NCI-H748 treated with DMSO at 0.1 percent for 48 hours (cell line): ENCODE measurements at places on chromosomes 1 and 21.

DNA sequence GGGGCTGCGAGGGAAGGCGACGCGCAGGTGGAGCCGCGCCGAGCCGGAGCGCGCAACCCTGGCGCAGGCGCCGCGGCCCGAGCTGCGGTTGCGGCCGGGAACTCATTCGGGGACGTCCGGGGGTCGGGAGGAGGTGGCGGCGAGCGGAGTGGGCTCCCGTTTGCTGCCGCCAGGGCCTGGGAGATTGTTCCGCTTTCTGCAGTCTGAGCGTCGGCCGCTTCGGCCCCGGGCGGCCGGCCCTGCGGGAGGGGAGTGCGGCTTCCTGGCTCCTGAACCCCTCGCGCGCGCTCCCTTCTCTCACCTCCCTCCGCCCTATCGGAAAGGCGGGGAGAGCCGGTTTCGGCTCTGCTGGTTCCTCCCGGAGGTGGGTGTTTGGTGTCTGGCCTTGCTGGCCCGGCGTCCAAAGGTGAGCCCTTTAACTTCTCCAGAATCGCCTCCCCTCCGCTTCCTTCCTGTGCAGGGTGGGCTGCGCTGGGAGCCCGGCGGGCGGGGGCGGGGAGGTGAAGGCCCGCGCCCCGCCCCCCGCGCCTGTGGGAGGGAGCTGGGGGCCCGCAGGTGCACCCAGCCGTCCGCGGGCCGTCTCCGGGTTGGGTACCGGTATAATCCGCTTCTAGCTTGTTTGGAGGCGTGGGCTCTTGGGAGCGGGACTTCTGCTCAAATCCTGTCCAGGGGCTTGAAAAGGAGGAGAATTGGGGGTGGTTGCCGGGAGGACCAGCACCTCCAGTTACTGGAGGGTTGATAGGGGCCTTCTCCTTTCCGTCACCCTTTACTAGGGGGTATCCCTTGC is 683 bp downstream of the LRRC8D start:
- no peak for DNase-seq

DNA sequence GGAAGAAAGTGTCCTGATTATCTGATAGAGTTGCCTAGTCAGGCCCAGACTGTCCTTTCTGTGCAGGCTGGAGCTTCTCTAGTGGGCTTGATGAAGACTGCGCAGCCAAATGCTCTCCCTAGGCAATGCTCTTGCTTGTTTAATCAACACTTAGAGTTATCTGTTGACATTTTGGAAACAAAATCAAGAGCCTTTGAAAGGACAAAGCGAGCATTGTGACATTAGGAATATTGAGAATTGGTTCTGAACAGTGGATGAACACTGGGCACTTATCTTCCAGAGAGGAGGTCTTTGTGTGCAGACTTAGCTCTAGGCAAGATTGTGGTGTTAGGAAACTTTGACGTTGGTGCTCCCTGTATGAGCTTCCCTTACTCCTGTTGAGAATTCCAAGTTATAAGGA is 94.5 kb downstream of the DNTTIP2 start:
- no peak for DNase-seq

DNA sequence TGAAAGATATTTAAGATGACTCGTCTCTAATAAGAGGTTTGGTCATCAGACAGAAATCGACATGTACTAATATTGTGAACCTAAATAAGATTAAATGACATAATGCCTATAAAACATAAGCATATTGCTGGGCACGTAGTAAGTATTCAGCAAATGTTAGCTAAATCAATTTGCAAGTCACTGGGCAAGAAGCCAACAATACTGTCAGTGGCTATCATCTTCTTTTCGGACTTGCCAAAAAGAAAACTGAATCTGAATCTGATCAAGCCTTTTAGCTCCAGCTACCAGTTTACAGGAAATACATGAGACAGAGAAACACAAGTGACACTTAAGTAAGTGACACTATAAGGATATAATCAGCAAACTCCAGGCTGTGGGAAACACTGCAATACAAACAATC is 46.0 kb downstream of the RPL5 start:
- no peak for DNase-seq

- DNase-seq: no peak
Observed at GRCh38 chr1:111488669-111489068, 14.8 kb downstream of the ADORA3 start.

- DNase-seq: peak; percentile 74
Observed at GRCh38 chr21:33199516-33200217, 30.1 kb upstream of the IFNAR2 start.

DNA sequence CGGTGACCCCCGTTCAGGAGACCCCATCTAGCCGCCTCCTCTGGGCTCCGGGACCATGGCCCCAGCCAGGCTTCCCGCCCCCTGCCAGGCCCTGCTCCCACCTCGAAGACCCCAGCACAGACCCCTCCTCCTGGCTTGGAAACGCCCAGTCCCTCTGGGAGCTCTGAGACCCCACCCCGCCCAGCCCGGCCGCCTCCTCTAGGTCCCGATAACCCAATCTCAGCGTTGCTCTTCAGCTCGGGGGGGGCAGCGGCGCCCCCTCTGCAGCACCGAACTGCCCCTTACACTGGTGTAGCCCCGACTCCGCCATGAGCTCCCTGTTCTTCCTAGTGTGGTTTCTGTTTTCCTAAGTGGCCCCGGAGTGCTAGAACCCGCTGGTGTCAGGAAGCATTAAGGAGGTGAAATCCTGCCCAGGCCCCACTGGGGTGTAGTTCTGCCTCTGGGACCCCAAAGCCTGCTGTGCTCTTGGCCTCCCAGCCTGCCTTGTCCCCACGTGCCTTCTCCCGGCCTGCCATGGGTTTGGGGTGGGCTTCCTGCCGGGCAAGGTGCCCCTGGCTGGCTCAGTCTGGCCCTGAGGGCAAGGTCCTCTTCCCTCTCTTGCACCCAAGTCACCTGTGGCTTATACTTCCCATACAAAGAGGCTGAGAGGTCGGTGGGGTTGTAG is 10.7 kb upstream of the MMEL1 start:
- no peak for DNase-seq

DNA sequence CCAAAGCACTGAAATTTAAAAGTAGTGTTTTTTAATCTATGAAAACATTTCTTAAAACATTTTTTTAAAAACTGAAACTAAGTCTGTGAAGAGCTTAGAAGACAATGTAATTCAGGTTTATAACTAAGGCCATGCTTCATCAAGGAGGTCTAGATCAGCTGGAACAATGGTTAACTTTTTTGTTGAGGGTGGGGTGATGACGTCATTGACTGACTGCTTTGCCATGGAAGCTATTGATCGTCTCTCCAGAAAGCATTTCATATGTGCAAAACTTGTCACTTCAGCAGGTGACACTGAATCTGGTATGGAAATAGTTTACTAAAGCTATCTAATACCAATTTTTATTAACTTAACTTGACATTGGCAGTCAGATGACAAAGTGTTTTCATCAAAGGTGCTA is 21.0 kb downstream of the RAVER2 start:
- no peak for DNase-seq

GRCh38 chr1:5165762-5166161 is 511.4 kb downstream of the AJAP1 start:
- DNase-seq: no peak

DNA sequence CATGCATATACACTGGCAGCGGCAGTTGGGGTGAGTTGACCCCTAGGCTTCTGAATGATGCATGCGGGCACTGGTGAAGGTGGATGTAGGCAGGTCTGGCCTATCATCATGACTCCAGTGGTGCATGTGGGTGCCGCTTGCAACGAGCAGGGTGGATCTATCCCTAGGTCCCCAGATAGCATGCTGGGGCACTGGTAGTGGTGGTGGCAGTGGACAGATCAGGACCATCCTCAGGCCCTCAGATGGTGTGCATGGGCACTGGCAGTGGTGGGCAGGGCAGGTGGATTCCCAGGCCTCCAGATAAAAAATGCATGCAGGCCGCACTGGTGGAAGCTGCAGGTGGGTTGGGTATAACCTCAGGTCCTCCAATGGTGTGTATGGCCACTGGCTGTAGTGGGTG is 52.4 kb downstream of the CATSPERE start:
- no peak for DNase-seq

GRCh38 chr1:73674945-73675561 is 522.9 kb downstream of the LRRIQ3 start:
- DNase-seq: peak; percentile 84

DNA sequence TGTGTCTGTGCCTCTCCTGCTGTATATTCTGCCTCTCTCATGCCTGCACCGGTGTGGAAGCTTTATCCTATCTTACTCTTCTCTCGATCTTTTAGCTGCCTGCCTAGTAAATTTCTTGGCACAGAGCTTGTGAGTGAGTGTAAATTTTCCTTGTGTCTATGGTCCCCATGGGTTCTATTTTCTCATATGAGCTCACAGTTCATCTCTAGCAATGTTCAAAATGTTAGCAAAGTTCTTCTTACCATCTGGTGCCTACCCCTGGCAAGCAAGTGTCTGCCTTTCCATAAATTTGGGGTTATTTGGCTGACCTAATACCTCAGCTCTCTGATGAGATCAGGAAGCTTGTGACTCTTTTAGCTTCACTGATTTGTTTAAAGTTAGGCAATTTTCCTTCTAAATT is 572.1 kb upstream of the BRINP3 start:
- DNase-seq: no peak
